Renal cortex interstitium (tissue), 15 donors: ENCODE measurements at places on chromosomes 7 and 10. TPM values are rescaled to one million over a fixed set of nuclear protein-coding genes. Genes with fewer than 3 reads are reported as not detected.

TRPV6 gene
- polyA plus RNA-seq, result 21.6 TPM

LIPF gene
- polyA plus RNA-seq, result 0.29 TPM

DPYSL4 gene
- 15.0 TPM for polyA plus RNA-seq

GALNT17 gene
- polyA plus RNA-seq, result 5.7 TPM
